ENCODE measurements at places on chromosomes 13 and 19.

- no peak for DNase-seq
Observed at GRCh38 chr13:46992383-46992952, 95.6 kb upstream of the HTR2A start.

GRCh38 chr19:16919496-16919895 is 30.7 kb downstream of the F2RL3 start:
- DNase-seq = no peak

- no peak for DNase-seq
Observed at GRCh38 chr13:83845106-83845505, 37.2 kb downstream of the SLITRK1 start.

GRCh38 chr13:100789968-100790367 is 115.4 kb upstream of the TMTC4 start:
- no peak for DNase-seq

DNA sequence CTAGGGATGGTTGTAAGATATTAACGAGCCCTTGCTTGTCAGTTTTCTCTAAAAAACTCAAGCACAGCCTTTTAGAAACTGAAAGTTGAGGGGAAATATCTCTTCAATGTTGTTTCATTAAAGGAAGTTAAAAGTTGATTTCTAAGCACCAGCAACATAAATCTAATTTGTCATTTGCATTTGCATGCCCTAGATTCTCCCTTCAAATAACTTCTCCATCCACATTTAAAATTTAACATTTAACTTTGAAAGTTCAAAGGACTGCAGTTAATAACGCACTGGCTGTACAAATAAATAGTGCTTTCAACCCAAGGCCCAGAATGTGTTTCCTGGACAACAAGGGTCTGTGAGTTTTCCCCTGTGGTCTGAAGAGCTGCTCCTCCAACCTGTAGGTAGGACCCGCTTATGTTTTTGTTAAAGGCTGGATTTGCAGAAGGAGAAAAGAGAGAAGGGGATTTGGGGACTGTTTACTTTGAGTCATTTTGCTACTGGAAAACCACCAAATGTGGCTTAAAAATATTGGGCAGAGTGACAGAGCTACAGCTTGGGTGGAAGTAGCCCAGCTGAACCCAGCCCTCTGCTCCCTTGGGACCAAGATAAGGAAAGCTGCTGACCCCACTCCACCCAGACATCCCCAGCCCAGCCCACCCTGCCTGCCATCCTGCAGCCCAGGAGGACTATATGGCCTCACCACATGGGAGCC is 39.8 kb downstream of the TNFRSF19 start:
- no peak for DNase-seq

DNA sequence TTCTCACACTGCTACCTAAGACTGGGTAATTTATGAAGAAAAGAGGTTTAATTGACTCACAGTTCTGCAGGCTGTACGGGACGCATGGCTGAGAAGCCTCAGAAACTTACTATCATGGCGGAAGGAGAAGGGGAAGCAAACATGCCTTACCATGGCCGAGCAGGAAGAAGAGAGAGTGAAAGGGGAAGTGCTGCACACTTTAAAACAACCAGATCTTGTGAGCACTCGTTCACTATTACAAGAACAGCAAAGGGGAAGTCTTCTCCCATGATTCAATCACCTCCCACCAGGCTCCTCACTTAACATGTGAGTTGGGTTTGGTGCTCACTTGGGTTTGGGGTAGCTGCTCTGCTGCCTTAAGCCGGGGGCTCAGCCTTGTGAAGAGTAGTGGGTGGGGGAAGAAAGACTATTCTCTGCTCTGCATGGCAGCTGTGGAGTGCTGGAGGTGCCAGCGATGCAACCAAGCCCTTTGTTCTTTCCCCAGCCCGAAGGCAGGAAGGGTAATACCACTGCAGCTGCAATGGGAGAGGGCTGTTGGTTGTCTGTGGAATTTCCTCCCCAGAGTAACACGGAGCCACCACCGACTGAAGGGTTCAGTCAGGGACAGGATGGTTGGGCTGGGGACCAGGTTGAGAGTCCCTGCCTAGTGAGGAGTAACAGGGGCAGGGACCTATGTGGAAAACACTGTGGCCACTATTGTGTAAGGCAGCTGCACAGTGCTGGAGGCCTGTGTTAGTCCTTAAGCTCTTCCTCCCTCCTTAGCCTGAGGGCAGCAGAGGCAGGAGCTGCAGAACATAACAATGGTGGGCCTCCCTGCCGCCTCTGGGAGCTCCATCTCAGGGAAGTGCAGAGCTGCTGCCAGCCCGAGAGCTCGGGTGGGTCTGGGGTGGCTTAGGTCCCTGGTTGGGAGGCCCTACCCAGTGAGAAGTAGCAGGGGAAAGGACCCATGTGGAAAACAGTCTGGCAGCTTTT is 1262.5 kb downstream of the EFNB2 start:
- DNase-seq = no peak

GRCh38 chr13:34401696-34402095 is 540.4 kb upstream of the NBEA start:
- no peak for DNase-seq

GRCh38 chr19:41862445-41862986 is 2.5 kb downstream of the RPS19 start:
- no peak for DNase-seq

DNA sequence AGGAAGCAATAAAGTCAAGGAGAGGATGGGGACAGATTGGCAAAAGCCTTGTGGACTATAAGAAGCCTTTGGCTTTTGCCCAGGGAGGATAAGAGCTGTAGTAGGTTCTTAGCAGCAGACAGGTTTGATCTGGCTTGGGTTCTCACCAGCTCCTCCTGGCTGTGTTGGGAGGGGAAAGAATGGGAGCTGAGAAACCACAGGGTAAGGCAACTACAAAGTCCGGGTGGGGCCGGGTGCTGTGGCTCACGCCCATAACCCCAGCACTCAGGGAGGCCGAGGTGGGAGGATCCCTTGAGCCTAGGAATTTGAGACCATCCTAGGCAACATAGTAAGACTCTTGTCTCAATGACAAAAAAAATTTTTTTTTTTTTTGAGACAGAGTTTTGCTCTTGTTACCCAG is 20.6 kb downstream of the NECTIN2 start:
- no peak for DNase-seq

GRCh38 chr13:97327086-97327485 is 105.0 kb downstream of the MBNL2 start:
- no peak for DNase-seq

GRCh38 chr13:30696278-30697176 is 38.8 kb upstream of the ALOX5AP start:
- no peak for DNase-seq

DNA sequence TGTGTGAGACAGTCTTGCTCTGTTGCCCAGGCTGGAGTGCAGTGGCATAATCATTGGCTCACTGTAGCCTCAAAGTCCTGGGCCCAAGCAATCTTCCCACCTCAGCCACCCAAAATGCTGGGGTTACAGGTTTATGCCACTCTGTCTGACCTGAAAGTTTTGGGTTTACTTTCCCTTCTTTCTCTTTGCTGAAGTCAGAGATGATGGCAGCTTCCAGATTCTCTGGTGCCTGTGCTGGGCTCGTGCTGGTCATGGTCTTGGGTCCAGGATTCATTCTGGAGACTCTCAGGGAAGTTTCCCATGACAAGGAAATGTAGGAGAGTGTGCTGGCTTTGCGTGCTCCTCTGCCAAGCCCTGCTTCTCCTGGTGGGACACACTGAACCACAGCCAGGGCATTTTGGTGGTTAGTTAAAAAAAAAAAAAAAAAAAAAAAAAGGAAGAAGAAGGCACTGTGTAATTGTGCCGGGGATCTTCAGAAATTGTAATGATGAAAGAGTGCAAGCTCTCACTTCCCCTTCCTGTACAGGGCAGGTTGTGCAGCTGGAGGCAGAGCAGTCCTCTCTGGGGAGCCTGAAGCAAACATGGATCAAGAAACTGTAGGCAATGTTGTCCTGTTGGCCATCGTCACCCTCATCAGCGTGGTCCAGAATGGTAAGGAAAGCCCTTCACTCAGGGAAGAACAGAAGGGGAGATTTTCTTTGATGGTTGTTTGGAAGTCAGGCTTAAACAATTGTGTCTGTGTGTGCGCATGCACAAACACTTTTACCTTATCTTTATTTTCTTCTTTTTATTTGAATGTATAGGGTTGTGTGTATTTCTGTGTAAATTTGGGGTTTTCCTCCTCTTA is at the start of gene ALOX5AP:
Gene ALOX5AP (plus strand): TSS at position 519 of the 847 bp plus-strand sequence. CDS start 63 bp downstream, at position 582.
- DNase-seq = no peak

DNA sequence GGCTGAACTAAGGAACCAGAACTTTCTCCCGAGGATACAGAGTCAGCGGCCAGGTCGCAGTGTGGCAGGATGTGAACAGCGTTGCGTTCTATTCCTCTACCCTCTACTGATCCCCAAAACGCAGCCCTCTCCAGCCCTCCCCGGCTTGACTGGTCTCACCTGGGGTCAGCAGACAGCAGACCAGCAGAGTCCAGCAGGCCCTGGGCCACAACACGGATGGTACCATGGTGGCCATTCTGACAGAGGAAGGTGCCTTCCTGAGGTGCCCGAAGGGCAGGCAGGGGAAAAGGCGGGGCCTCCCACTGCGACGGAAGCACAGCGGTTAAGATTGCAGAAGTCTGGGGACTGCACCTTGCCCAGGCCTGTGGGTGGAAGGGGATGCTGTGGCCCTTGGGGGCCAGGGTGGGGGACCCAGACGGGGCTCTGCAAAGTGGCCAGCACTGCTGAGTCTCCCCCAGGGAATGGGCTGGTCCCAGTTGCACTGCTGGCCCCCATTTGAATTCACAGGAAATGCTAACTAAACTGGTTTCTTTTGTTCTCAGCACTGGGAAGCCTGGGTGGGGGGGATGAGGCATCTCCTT is at the start of gene ICAM3:
Gene ICAM3 (minus strand): TSS at position 245 of the 581 bp plus-strand sequence. CDS start 10 bp downstream, at position 235.
- DNase-seq = no peak

- DNase-seq = no peak
Observed at GRCh38 chr13:100040196-100040595, 48.7 kb upstream of the PCCA start.

DNA sequence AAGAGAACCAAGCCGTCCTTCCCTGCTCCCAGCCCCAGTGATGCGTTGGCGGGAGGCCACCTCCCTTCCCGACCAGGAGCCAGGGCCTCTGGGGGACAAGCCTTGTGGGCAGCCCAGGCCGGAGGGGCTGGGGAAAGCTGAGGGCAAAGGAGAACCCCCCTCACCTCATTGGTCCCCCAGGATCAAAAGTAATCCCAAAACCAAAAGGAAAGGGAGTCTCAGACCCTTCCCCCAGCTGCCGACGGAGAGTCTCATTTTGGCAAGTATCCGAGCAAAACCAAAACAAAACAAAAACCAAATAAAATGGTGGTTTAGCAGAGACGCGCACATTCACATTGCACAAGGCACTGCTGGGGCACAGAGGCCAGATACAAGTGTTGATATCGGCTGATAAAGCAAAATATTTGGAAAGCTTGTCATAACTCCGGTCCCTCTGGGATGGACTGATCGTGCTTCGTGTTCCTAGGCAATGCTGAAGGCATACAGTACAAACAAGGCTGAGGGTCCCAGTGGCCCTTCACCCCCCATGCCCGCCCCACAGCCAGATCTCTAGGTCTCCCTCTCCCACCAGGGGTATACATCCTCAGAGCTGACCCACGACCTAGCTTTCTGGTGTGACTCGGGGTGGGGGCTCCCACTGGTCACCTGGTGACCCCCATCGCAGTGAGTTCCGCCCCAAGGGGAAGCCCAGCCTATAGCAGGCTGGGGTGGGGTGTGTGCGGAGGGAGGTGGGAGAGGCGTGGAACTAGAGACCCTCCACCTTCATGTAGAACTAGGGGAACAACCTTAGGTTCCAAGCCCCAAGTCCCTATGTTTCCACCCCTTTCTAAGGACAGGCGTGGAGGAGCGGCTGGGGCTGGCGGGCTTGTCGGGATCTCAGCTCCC is 2.1 kb downstream of the CEBPA start:
- DNase-seq = no peak

DNA sequence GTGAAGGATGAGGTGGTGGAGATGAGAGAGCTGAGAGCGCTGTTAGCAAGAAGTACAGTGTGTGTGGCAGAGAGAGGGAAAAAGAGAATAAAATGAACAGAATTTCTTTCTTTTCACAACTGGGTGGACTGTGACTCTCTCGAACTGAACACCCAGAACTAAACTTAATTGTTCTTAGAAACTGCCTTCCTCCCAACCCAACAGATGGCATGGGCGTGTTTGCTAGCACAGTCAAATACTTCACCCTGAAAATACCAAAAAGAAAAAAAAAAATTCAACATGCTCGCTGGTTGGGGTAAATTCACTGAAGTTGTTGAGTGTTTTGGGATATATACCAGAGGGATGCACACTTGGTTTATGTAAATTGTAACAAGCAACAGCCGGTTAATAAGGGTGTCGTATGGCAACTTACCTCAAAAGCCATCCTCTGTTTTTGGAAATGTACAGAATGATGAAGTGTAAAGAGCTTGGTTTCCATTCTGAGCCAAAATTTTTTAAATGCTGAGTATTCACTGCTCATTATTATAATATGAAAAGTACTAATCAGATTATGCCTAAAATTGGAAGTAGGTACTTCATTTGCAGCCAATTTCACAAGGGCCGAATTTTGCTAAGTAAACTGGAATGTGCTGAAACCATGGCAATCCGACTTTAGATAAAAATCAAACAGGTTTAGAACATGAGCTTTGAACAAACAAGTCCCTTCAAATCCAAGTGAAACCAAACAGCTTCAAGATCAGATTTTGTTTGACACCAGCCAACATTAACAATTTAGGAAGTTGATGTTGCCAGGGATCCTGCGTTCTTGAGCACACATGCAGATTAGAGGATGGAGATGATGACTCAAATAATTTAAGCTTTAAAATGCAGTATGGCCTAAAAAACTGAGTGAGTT is 115.8 kb downstream of the ZIC5 start:
- no peak for DNase-seq

- DNase-seq = no peak
Observed at GRCh38 chr19:48539503-48540096, 12.4 kb upstream of the SULT2B1 start.
